ENCODE measurements at places on chromosomes 2 and 18.
A peak's percentile ranks its signal among the peaks of the same experiment; 100 is the strongest.

GRCh38 chr18:40904295-40904694 is 1050.7 kb upstream of the PIK3C3 start:
- DNase-seq, result no peak

DNA sequence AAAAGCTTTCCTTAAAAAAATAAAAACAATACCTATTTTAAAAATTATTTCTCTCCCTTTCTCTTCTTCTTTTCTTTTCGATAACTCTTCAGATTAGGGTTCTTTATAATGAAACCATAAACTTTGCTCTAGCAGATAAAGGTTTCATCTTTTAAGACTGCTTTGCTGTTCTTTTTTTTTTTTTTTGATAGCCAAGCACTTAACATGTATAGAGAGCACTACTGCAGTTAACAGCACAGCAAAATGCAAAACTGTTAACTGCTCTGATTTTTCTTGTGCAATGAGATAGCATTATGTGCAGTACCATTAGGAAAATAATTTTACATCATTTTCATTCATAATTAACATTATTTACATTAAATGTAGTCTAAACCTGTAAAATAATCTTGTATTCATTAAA is 36.3 kb downstream of the GALNT1 start:
- DNase-seq, result no peak

DNA sequence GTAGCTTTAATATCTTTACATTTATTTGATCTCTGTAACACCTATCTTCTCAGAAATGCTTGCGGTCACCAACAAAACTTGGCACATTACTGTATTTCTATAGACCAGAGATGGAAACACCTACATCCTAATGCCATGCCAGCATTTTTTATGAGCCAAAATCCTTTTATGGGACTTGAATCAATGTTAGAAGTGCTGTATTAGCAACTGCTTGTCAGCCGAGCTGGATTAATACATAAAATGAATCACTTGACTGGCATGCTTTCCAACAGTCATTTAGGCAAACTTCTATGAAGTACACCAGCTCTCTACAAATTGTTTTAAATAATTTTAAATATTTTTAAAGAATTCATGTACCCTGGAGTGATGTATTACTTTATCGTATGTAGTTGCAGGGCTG is 272.9 kb upstream of the NRP2 start:
- no peak for DNase-seq

- DNase-seq, result no peak
Measured at GRCh38 chr2:54092940-54093339, 22.5 kb upstream of the ACYP2 start.

DNA sequence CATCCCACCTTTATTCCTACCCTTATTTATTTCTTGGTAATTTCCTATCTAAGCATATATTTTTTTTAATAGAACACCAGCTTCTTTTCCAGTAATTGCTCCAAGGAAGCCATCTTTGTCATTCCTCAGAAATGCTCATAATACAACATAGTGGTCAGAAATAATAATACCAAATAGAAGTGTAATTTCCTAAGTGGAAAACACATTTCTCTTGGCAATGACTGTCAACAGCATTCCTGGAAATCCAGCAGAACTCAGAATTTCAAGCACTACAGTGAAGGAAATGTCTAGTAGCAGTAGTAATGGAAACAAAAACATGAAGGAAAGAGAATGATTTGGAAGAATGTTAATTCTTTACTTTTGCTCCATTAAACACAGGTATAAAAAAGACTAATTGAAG is 56.6 kb downstream of the GDF7 start:
- DNase-seq, result no peak

DNA sequence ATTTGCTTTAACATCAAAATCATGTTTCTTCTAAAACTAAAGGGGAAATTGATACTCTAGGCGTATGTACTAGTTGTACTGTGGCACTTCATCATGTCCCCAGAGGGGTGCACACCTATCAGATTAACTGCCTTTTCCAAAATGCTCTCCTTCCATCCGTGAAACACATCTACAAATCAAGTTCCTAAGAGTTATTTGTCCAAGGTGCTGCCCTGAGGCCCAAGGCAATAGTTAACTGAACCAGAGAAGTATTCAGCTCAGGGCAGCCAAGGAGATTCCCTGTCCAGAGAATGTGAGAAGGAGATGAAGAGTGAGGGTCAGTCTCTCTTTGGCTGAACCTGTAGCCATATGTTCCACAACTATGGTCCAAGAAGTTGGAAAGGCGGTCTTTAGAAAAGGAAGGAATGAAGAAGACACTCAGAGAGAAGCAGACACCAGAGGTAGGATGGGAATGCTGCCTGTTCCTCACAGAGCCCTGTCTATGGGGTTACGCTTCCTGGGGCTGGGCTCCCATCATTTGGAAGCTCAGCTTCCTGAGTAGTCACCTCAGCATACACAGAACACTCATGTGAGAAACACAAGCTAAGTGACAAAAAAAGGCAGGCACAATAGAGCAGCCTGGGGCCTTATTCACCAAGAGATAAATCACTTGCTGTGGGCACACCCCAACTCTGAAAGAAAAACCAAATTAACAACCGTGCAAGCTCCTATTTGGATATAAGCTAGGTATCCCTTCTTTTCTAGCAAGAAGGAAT is 55.6 kb downstream of the ANKRD44 start:
- DNase-seq, result no peak

DNA sequence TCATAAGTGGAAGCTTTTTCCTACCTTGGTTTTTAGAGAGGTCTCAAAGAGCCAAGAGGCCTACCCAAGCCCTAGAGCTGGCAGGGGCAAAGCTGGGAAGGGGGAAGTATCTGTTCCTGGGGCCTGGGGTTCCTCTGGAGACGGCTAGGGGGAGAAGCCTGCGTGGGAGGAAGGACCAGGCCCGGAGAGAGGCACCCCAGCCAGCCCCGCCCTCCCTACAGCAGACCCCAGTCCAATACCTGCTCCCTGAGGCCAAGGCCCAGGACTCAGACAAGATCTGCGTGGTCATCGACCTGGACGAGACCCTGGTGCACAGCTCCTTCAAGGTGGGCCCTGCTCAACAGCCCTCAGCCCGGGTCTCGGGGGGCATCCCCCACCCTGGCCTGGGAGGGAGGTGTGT is 2.2 kb downstream of the CTDSP1 start:
- no peak for DNase-seq

DNA sequence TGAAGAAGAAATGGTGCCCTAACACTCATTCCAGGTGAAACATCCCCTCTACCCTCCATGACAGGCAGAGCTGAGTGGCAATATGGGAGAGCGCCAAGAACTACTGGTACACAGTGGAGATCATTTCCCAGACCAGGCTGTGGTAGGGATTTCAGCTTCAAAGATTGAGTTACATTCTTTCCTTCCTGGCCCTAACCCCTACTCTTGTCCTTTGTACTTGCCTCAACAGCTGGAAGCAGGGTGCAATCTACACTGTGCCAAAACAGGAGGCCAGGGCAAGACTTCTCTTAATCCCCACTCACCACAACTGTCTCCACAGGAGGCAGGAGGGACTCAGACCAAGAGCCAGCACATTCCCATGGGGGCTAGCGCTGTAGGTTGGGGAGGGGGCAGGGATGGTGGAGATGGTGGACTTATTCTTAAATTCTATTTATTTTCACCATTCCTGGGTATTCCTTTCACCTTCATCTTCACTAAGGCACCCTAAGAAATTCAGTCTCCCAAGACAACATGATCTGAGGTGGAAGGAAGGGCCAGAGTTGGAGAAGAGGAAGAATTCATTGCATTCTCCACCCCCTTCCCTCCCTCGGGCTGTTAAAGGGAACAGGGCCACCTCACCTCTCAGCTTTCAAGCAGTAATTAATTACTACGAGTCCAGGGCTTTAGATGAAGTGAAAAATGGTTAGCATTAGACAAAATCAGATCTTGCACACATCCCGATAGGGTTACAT is 65.9 kb downstream of the AAK1 start:
- DNase-seq, result no peak

- no peak for DNase-seq
Measured at GRCh38 chr2:9749546-9750223, 93.6 kb upstream of the TAF1B start.

DNA sequence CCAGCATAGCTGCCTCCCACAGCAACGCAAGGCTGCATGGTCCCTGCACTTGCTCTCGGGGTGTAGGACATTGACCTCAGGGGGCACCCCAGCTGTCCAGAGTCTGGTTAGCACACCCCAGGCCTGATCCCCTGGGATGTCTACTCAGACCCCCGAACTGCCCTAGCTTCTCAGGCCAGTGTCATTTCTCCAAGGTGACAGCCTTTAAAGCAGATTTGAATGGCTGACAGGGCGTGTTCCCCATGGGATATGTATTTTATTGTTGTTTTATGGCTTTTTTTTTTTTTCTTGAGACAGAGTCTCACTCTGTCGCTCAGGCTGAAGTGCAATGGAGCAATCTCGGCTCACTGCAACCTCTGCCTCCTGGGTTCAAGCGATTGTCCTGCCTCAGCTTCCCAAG is 40.8 kb upstream of the PTMA start:
- no peak for DNase-seq

DNA sequence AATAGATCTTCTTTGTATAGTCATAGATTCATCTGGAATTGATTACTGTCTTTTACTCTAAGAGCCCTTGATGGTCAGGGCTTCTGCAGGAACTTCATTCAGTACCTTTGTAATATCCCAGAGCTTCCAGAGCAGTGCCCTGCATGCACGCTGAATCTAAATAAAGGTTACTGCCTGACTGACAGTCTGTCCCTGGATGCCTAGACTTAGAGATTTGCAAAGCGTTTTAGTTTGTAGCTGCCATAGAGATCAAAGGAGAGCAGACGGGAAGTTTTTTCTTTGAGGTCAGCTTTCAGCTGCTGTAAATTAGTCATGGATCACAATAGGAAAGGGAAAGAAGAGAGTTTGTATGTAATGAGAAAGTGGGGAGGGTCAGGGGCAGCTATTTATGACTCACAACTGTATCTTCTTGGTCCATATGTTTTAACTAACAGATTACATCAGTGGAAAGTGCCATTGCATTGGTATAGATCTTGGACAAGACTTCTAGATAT is 45.2 kb upstream of the NYAP2 start:
- DNase-seq, result peak; percentile 4

- no peak for DNase-seq
Measured at GRCh38 chr2:127650041-127650784, 4.3 kb downstream of the GPR17 start.

GRCh38 chr2:12321886-12322285 is 394.9 kb upstream of the TRIB2 start:
- DNase-seq, result no peak

- no peak for DNase-seq
Measured at GRCh38 chr18:66328296-66328878, 275.5 kb downstream of the CDH19 start.

GRCh38 chr2:142605421-142605820 is 272.0 kb upstream of the KYNU start:
- no peak for DNase-seq

DNA sequence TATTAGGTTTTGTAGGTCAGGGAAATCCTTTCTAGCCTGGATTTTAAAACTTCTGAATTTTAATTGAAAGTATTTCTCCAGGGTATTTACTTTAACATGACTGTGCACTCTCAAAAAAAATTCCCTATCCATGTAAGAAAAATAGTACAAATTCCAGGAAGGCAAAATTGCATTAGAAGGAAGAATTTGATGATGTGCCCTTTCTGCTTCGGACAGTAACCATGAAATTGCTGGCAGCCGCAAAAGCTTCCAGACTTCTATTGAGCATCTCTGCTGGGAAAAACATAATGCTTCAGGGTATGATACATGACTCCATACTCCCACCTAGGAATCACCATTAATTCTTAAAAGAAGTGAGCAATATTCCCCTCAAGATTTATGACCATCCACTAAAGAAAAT is 17.2 kb upstream of the KLF7 start:
- no peak for DNase-seq

DNA sequence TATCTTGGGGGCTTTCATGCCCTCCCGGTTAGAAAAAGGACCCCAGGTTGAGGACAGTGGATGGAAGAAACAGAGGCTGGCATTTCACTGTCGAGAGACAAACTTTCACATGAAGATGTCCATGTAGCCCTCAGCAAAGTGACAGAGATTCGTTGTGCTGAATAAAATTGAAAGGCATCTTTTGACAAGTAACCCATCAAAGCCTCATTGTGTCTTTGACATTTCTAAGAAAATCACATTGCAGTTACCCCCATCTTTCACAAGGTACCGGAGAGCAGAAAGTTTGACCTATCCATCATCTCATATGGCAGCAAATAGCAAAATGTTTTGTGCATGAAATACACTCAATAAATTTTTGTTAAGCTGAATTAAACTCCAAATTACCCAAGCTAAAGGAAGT is 2.0 kb upstream of the MBP start:
- no peak for DNase-seq

- no peak for DNase-seq
Measured at GRCh38 chr2:231191896-231192872, 6.2 kb upstream of the ARMC9 start.

DNA sequence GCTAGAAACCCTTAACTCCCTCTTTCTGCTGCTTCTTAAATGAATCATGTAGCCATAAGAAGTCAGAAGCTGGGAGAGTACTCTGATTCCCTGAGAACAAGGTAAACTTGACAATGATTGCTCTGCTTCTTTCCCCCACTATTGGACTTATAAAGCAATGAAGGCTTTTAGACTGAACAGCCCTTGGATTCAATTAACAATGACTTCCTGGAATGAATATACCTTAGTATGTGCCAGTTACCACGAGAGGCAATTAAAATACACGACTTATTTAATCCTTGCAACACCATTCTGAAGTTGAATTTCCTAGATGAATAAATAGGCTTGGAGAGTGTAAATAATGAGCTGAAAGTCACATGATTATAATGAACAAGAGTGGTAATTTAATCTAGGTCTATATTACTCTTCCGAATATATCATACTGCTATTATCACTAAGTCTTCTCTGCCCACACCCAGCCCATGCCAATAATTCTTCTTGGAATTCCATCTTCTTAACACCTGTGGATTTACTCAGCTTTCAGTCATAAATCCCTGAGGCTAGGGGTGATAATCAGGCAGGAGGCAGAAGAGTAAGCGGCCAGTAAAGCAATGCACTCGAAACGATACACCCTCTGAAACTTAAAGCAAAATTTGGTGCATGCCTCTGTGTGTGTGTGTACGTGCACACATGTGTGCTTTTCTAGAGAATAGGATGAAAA is 170.2 kb downstream of the ATAD2B start:
- no peak for DNase-seq

- DNase-seq, result no peak
Measured at GRCh38 chr2:187168720-187169713, 279.0 kb downstream of the CALCRL start.

- DNase-seq, result no peak
Measured at GRCh38 chr2:69789175-69789721, 40.2 kb upstream of the GMCL1 start.

DNA sequence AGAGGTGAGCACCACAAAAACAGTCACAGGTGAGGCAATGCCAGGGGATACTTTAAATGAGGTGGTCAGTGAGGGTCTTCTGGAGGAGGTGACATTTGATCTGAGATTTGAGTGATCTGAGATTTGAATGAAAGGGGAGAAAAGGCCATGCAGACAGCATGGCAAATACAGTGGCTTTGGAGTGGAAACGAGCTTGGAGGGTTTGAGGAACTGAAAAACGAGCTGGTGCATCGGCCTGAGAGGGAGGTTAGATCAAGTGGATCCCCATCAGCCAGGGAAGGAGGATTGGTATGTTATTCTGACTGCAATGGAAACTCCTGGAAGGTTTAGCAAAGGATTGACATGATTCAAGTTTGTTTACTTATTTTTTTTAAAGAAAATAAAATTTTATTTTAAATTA is 245.1 kb downstream of the KCNS3 start:
- DNase-seq, result no peak
